Esophagus squamous epithelium (tissue), 5 donors: ENCODE measurements at places on chromosomes 4 and X.

- no peak for DNase-seq
Measured at GRCh38 chr4:163201358-163201757, 34.7 kb upstream of the NAF1 start.

- no peak for DNase-seq
Measured at GRCh38 chrX:136814847-136815750, 34.4 kb upstream of the ARHGEF6 start.

DNA sequence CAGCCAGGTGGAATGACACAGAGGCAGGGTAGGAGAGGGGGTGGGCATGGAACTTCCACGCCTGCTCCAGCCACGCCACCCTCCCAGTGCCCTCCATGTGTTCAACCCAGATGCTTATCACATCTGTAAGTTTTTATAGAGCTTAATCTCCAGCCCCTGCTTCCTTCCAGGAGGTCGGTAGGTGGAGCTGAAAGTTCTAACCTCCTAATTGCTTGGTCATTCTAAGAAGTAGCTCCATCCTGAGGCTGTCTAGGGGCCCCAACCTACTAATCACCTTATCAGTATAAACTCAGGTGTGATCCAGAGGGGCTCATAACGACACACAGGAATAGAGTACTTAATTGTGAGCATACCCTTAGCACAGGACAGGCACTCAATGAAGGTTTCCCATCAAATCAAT, 18.3 kb downstream of the QDPR start:
- no peak for DNase-seq

GRCh38 chr4:148514581-148514980, 72.4 kb upstream of the NR3C2 start:
- DNase-seq = no peak

- no peak for DNase-seq
Measured at GRCh38 chr4:166195101-166195500, 322.1 kb downstream of the TLL1 start.

DNA sequence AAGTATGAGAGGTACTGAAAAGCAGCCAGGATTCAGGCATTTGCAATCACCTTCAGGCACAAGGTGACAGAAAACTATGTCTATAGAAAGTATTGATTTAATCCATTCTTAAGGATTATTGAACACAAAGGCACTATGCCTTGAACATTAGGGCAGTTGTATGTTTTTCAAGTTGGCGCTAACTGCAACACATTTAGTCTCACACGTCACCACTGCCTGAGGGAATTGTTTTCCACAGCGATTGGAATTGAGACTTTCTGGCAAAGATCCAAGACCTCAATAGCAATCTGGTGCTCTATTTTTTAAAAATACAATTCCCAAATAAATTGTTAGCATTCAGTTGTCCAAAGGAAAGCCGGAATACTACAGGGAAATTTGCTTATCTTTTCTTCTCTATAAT, 52.7 kb upstream of the FTHL17 start:
- DNase-seq = no peak

DNA sequence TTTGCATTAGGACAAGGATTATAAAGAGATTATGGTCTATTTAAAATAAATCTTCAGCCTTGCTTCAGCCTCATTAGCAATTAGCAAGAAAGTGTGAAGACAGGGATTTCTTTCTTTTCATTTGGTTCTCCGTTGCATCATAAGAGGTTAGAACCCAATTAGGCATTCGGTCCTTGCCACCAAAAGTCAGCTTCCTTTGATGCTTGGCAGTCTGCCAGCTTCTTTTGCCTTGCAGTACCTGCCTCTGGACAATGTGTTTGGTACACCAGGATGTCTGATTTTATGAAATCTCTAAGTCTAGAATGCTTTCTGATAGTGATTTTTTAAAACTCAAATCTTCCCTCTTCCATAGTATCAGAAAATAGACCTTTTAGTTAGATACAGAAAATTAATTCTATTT, 12.4 kb downstream of the SMIM20 start:
- DNase-seq = no peak

- no peak for DNase-seq
Measured at GRCh38 chrX:26262121-26262523, 46.2 kb downstream of the MAGEB5 start.

DNA sequence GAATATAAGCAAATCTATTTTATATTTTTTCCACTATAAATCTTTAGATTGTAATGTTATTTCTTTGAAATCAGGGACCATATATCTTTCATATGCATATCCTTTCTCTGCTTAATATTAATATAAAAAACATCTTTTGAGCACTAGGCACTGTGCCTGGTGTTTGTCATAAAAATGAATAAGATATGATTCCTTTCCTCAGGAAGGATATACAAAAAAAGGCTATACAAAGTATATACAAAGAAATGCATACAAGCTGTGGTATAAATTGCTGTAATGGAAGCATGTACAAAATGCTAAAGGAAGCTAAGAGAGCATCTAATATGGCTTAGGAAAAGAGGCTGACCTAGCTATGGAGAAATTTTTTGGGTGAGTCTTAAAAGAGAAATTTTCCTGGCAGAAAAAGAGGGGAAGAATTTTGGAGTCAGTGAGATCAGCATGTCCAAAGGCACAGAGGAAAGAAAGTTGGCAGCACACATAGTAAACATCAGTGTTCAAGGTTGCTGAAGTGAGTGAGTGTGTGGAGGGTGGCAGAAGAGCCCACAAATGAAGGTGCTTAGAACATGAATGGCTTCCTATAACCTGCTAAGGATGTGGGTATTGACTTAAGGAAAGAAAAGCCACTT, 500.0 kb downstream of the SPRY1 start:
- no peak for DNase-seq

GRCh38 chr4:8218371-8219031, 19.4 kb downstream of the SH3TC1 start:
- DNase-seq = no peak

DNA sequence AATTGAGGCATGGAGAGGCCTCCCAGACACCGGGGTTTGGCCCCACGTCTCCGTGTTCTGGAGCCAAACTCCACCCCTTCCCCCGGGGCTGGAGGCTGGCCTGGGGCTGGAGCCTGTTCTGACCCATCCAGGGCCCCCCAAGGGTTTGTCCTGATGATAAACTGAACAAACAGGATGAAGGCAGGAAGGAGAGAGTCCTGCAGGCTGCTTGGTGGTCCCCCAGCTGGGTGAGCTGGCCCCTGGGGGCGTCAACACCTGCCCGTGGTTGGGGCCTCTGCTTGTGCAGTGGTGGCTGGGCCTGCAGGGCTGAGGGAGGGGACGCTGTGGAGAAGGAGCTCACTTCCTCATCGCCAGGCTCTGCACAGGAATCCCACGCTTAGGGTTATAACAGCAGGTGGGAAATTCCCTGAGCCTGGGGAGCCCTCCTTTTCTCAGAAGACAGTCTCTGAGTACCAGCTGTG, 2.3 kb downstream of the SH3TC1 start:
- no peak for DNase-seq
